ENCODE measurements at places on chromosomes 1 and 21.

- DNase-seq: no peak
Observed at GRCh38 chr1:247070645-247071044, 8.0 kb downstream of the ZNF670 start.

GRCh38 chr1:99652881-99653281 is 7.0 kb downstream of the PALMD start:
- DNase-seq: no peak

- DNase-seq: peak; percentile 91
Observed at GRCh38 chr1:156368889-156369684, at the start of gene RHBG. Gene RHBG (plus strand): TSS chr1:156369211. CDS start chr1:156369250, 39 bp downstream.

DNA sequence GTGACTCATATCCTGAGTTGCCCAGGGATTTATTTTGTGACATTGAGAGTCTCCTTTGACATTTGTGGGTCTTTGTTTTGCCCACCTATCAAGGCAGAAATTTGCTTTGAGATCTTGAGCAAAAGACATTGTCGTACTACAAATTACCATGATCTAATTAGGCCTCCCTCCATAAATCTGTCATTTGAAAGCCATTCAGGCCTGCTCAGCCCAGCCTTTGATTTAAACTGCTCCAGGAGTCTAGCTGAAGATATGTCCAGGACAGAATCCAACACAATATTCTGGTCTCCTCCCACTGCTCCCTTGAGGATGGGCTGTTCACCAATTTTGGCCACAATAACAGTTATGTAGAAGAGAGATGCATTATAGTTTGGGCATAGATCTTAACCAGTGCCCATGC is 86.7 kb downstream of the PROX1 start:
- DNase-seq: no peak

DNA sequence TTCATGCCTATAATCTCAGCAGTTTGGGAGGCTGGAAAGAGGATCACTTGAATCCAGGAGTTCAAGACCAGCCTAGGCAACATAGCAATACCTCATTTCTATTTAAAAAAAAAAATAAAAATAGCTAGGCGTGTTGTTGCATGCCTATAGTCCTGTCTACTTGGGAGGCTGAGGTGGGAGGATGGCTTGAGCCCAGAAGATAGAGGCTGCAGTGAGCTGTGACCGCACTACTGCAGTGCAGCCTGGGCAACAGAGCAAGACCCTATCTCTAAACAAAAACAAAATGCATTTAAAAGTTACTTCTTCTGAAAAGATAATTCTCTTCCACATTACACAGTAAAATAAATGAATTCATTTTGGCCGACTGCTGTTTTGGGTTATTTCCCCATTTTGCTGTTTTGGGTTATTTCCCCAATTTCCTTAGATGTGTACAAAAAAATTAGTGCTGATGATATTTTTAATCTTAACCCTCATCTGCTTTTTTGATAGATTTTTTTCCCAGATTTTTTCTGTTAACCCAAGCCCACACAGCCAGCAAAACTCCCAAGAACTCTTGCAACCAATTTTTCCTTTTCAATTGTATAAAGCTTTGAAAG is 23.0 kb upstream of the SAMSN1 start:
- DNase-seq: no peak

DNA sequence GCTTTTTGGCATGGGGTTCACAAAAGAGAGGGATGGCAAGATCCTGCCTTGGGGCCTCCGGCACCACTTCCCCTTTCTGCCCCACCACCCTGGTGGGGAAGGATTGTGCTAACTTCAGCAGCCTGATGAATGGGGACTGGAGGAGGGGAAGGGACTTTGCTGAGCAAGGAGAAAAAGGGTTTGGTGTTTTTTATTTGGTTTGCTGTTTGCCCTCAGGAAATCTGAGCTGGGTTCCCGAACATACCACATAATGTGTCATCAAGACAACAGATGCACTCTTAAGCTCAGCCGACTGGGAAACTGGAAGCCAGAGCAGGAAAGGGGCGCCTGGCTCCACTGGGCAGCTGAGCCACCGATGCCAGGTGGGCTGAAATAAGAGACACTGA is 19.8 kb downstream of the OLFML2B start:
- peak; percentile 89 for DNase-seq

- DNase-seq: no peak
Observed at GRCh38 chr1:20282533-20282932, 8.1 kb upstream of the VWA5B1 start.

DNA sequence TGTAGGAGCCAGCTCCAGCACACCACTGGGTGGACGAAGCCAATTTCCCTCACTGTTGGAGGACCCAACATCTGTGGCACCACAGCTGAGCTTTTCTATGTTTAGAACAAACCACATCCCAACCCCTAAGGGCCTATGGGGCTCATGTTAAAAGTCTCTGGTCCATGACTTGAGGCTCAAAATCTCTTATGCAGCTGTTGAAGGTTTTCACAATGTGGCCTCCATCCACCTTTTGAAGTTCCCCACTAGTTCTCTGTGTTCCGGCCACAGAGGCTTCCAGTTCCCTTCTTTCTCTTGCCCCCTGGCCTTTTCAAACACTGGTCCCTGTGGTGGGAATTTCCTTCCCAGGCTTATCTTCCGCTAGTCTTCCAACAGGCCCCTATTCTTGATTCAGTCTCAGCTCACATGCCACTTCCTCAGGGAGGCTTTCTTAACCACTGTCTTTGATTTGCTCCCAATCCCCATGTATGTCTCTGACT is 3.9 kb upstream of the IFNLR1 start:
- DNase-seq: no peak

GRCh38 chr21:40300300-40300699 is 433.1 kb downstream of the PCP4 start:
- DNase-seq: no peak

DNA sequence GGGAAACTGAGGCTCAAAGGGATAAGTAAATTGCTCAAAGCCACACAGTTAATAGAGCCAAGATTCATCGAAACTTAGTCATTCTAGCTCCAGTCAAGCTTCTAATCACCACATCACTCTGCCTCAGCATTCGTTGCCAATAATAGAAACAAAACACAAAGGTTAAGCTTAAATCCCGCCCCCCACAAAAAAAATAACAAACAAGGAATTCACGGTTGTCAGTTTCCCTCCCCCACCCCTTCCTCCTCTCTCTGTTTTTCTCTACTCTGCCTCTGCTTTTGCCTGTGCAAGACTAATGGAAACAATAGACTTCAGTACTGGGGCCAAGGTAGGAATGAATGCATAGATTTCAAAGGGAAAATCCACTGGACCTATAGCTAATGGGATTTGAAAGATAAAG is 70.7 kb upstream of the ZNF644 start:
- DNase-seq: peak; percentile 81

- no peak for DNase-seq
Observed at GRCh38 chr1:78255846-78256245, 210.1 kb downstream of the GIPC2 start.

- peak; percentile 98 for DNase-seq
Observed at GRCh38 chr1:62783736-62784508, at the start of gene ATG4C. Gene ATG4C (plus strand): TSS chr1:62784132. CDS start chr1:62803787, 19,655 bp downstream.

GRCh38 chr1:7220007-7220406 is 434.8 kb downstream of the CAMTA1 start:
- DNase-seq: no peak

- no peak for DNase-seq
Observed at GRCh38 chr1:160671603-160672517, 25.0 kb upstream of the SLAMF1 start.

- DNase-seq: no peak
Observed at GRCh38 chr1:246160905-246161304, 346.2 kb downstream of the SMYD3 start.

DNA sequence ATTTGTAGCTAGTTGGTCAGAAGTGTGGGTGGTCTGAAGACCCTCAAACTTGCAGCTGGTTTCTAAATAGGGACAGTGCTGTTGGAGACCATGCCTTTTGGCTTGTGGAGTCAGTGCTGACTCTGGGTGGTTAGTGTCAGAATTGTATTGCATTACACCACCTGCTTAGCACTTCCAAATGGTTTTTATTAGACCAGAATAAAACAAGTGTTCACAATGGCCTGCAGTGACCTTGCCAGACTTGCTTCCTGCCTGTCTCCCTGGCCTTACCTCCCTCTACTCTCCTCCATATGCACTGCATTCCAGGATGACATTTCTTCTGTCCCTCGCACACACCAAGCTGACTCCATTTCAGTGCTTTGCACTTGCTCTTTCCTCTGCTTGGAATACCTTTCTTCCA is 72.7 kb upstream of the CNIH3 start:
- no peak for DNase-seq

- DNase-seq: no peak
Observed at GRCh38 chr1:206668874-206669410, 15.8 kb upstream of the MAPKAPK2 start.

GRCh38 chr1:86453664-86454063 is 15.1 kb upstream of the CLCA1 start:
- no peak for DNase-seq

DNA sequence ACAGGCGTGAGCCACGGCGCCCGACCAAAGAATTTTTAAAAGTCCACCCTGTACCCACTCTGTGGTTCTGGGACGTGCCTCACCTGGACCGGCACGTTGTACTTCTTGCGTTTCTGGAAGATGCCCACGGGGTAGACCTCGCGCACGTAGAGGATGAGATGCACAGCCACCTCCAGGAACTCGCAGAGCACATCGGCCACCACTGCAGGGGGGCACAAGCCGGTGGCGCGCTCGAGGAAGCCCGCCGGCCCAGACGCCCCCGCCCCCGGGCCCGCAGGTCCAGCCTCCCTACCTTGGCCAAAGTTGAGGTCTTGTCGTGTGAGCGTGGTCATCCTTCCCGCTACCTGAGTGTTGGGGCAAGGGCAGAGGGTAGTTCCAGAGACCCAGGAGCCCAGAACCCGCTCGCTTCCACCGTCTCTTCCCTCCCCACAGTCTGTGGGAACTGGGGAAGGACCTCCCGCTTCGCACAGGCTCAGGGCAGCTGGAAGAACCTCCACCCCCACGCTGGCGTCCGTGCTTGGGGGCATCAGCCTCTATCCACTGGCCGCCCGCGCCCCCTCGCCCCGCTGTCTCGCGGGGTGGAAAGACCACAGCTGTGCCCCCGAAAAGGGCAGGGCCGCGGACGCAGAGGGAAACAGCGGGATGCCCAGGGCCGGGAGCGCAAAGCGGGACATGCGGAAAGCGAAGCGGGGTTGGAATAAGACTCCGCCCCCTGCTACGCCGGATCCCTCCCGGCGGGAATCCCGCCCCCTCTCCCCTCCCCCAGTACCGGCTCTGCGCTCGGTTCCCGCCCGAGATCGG is 478 bp downstream of the MAD2L2 start:
- no peak for DNase-seq

- no peak for DNase-seq
Observed at GRCh38 chr1:211928993-211929637, 98.6 kb upstream of the LPGAT1 start.

- DNase-seq: peak; percentile 89
Observed at GRCh38 chr1:10679496-10680220, 116.8 kb downstream of the CASZ1 start.

DNA sequence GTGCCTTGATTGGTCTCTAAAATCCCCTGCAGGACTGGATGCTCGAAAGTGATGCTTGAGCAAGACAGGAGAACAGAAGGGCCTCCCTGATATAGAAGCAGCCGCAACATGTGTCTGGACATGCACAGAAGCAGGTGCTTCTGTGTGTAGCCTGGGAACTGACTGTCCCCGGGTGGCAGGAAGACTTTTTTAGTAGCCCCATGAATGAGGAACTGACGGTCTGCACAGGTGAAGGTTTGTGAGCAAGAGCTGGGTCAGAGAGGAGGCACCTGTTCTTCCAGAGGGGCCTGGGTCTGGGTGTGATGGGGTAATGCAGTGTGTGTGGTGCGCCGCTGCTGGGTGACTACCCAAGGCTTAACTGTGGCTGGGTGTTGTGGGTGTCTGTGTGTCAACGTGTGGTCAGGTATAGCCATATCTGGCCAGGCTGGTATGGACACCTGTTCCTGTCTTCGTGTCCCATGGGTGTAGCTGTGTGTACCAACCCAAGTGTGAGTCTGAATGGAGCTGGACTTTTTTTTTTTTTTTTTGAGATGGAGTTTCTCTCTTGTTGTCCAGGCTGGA is 39.1 kb upstream of the FOXO6 start:
- DNase-seq: no peak

All from islet precursor cell (in vitro differentiated cells).